Activated CD4-positive, alpha-beta T cell treated with anti-CD3 and anti-CD28 coated beads, Interleukin-2, amount 50 U/mL, for 24 hours (primary cell): ENCODE measurements at places on chromosomes 12 and 14.

GRCh38 chr12:125092872-125093680 is 27.8 kb downstream of the AACS start:
- no peak for DNase-seq

GRCh38 chr14:102256716-102257115 is 48.2 kb downstream of the MOK start:
- no peak for DNase-seq

DNA sequence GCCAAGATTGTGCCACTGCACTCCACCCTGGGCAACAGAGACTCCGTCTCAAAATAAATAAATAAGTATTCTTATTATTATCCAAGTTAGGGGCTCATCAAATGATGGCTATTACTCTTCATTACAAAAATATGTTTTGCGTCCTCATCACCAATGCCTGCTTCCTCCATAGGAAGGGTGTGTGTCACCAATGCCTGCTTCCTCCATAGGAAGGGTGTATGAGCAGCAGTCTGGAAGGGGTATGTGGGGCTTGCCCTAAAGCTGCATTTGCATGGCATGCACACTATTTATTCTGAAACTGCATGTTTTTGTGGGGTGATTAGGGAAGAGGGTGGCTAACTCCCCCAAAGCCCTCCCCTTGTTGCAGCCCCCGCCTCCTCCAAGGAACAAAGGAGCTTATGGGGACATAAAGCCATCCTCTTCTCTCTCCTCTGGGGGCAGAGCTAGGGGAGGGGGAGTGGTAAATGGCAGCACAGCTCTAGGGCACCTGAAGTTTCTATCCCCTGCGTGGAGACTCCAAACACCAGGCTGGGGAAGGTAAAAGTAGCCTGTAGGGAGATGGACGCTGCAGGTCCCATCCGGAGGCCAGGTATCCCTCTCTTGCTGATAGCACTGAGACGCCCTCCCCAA is 1.3 kb downstream of the CAMKK2 start:
- no peak for DNase-seq

GRCh38 chr14:75952489-75952888 is 29.3 kb downstream of the TGFB3 start:
- DNase-seq: no peak

GRCh38 chr14:96584907-96585671 is 82.9 kb downstream of the PAPOLA start:
- DNase-seq: no peak

- no peak for DNase-seq
Measured at GRCh38 chr12:101229841-101230241, 19.8 kb upstream of the SLC5A8 start.

DNA sequence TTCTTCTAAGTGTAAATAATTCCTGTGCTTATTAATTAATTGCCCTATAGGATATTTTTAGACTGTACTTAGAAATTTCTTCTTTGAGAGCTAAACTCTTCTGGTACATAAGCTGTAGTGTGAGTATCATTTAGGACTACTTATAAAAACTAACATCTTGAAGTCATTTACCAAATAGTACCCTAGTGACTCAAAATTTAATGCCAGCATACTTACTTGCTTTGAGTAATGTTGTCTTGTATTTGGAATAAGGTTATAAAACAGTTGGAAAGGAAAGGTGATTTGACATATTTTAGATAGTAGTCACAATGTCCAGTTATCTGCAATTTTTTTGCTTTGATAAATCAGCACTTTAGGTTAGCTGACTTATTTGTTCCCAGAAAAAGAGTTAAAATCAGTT is 39.1 kb downstream of the SPATA7 start:
- no peak for DNase-seq

DNA sequence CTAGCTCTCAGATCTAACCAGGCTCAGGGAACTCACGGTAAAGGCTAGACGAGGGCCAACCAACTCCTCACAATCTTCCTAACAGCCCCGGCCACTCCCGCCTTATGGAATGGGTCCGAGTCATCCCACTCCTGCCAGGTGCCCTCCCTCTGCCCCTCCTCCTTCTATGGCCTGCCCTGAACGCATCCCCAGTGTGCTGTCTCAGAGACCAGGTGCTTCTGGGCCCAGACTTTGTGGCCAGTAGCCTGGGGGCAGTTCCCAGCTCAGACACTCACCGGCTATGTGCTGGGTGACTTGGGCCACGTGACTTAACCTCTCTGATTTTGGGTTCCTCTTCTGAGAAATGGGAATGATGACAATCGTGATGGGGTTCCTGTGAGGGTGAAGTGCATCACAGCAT is 22.5 kb downstream of the PAPLN start:
- no peak for DNase-seq

- no peak for DNase-seq
Measured at GRCh38 chr12:118342090-118342489, 30.6 kb downstream of the TAOK3 start.

DNA sequence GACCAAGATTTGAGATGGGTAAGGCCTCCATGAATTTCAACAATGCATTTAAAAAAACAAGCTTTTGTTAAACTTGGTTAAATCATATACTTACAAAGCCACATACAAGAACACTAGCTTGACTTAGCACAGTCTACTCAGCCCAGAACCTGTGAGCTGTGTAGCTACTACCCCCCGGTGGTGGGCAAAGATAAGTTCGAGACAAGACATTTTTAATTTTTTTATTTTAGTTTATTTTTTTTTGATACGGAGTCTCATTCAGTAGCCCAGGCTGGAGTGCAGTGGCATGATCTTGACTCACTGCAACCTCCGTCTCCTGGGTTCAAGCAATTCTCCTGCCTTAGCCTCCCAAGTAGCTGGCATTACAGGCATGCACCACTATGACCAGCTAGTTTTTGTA is 3.7 kb upstream of the NECAP1 start:
- no peak for DNase-seq
